Calu3 (cell line): ENCODE measurements at places on chromosomes 3 and 15. TPM values are rescaled to one million over a fixed set of nuclear protein-coding genes. Genes with fewer than 3 reads are reported as not detected.
A peak's percentile ranks its signal among the peaks of the same experiment; 100 is the strongest.

Gene AHSG
- total RNA-seq, result 0.24 and 0.39 TPM in 2 replicates

Gene KBTBD8
- total RNA-seq, result 4.1 and 5.9 TPM in 2 replicates

DNA sequence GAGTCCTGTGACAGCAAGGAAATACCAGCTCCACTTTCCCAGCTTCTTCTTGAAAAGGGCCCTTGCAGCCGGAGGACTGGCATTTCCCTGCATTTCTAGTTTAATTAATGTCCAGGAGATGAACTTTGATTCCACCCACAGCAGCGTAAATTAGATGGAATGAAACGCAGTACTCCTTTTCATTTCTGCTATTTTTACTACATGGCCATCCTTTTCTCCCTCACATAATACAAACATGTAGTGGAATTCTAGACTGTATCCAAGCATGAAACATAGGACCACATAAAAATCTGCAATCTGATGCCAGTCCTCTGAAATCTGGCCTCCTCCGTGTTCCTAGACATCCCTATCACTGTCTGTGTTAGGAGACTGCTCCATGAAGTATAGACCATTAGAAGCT lies 403.2 kb downstream of the NR2F2 start:
- H3K27me3 ChIP-seq, result no peaks in the 10 kb centered on the region
- H3K27ac ChIP-seq, result no peak overlapping the region
- DNase-seq, result no peak
- H3K4me3 ChIP-seq, result no peak overlapping the region
- H3K36me3 ChIP-seq, result no peaks in the 10 kb centered on the region
- H3K4me1 ChIP-seq, result peaks cover 16% of the 10 kb centered on the region

DNA sequence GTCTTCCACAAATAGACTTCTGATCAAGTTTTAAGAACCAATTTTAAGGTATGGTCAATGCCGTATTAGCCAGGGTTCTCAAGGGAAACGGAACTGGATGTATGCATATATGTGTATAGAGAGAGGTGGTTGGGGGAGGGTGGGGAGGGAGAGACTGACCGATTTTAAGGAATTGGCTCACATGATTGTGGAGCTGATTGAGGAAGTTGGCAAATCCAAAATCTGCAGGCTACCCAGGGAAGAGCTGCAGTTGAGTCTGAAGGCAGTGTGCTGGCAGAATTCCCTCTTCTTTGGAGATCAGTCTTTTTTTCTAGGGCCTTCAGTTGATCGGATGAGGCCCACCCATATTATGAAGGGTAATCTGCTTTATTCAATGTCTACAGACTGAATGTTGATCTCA lies 40.8 kb upstream of the SPRED1 start:
- H3K27me3 ChIP-seq, result no peaks in the 10 kb centered on the region
- H3K4me3 ChIP-seq, result no peak overlapping the region
- no peaks in the 10 kb centered on the region for H3K36me3 ChIP-seq
- no peak overlapping the region for H3K27ac ChIP-seq
- DNase-seq, result no peak

GRCh38 chr3:63494646-63495045 lies 157.8 kb upstream of the SNTN start:
- DNase-seq, result no peak
- H3K4me3 ChIP-seq, result no peak overlapping the region
- H3K27ac ChIP-seq, result no peak overlapping the region

DNA sequence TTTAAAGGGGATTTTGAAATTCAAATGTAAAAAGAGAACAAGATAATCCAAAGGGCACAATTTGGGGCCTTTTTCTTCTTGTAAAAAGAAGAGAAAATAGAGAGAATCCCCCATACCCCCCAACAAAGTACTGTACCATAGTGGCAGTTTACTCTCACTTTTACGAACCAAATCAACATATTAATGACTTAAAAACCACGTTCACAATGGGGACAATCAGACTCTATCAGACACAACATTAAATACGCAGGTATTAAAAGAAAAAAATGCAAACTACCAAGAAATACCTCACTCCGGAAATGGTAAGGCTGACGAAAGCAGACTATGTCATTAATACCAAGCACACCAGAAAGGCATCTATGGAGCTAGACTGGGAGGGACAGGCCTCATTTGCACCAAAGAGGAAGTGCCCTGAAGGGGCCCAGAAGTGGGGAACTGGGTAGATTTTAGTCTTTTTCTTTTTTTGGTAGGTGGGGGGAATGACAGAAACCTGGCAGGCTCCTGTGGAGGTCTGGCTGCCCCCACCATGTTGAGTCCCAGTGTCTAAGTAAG lies 134.3 kb downstream of the TIGIT start:
- H3K4me1 ChIP-seq, result no peaks in the 10 kb centered on the region
- H3K27ac ChIP-seq, result no peak overlapping the region
- no peaks in the 10 kb centered on the region for H3K27me3 ChIP-seq
- H3K36me3 ChIP-seq, result no peaks in the 10 kb centered on the region
- no peak overlapping the region for H3K4me3 ChIP-seq

- H3K4me1 ChIP-seq, result no peaks in the 10 kb centered on the region
- no peaks in the 10 kb centered on the region for H3K36me3 ChIP-seq
- no peak overlapping the region for H3K27ac ChIP-seq
- no peak overlapping the region for H3K4me3 ChIP-seq
These were observed 25.6 kb upstream of the NLGN1 start for GRCh38 chr3:173371848-173372487.

DNA sequence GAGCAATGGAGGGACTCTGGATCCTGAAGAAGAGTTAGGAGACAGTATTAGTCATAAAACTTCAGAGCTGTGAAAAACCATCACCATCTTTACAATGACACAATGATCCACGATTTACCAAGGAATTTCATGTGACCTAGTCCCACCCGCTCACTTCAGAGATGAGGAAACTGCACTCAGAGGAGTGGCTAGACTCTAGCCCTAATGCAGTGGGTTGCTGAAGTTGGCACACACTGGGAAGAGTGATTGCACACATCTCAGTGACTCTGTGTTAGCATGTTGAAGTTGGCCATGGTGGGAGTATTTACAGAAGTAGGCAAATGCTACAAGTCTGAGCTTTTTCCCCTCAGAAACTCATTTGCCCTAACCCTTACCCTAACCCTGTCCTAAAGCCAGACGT lies 35.2 kb upstream of the SPATA12 start:
- H3K27me3 ChIP-seq, result no peaks in the 10 kb centered on the region
- H3K27ac ChIP-seq, result no peak overlapping the region
- no peak overlapping the region for H3K4me3 ChIP-seq
- DNase-seq, result no peak
- no peaks in the 10 kb centered on the region for H3K4me1 ChIP-seq

- H3K4me1 ChIP-seq, result no peaks in the 10 kb centered on the region
- H3K36me3 ChIP-seq, result no peaks in the 10 kb centered on the region
- H3K27me3 ChIP-seq, result no peaks in the 10 kb centered on the region
- no peak overlapping the region for H3K4me3 ChIP-seq
- no peak for DNase-seq
These were observed 30.6 kb upstream of the UBE3A start for GRCh38 chr15:25469377-25469776.

DNA sequence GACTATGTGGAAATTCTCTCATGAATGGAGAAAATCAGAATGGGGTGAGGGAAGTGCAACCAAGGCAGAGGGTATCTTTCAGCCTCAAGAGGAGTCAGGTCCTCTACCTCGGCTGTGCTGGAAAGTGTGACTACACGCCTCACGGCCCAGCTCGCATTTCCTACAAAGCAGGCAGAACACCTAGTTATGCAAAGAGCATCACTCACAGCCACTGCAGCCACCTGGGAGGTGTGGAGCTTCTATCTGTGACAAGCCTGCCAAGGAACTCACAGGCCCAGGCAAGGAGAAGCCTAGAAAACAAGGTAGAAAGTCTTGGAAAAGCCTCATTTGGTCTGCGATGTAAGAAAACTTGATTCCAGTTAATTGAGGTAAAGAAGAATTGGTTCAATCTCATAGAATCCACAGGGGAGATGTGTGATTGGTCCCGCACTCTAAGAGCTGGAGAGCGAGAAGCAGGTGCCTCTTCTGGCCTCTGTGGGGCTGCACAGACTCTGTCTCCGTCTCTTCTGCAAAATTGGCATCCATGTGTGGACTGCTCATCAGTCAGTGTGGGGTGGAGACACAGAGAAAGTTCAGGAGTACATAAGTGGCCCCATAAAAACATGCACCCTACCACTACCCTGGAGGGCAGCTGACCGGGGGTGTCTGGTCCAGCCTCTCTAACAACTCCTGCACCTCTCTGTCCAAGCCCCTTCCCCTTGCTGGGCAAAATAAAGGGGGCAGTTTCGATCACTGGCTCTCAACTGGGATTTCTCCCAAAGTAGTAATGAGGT lies 76.8 kb downstream of the TAMM41 start:
- no peaks in the 10 kb centered on the region for H3K27me3 ChIP-seq
- peaks cover 29% of the 10 kb centered on the region for H3K4me1 ChIP-seq
- DNase-seq, result no peak
- peak overlapping the region; percentile 98 for H3K27ac ChIP-seq
- peaks cover 16% of the 10 kb centered on the region for H3K36me3 ChIP-seq

DNA sequence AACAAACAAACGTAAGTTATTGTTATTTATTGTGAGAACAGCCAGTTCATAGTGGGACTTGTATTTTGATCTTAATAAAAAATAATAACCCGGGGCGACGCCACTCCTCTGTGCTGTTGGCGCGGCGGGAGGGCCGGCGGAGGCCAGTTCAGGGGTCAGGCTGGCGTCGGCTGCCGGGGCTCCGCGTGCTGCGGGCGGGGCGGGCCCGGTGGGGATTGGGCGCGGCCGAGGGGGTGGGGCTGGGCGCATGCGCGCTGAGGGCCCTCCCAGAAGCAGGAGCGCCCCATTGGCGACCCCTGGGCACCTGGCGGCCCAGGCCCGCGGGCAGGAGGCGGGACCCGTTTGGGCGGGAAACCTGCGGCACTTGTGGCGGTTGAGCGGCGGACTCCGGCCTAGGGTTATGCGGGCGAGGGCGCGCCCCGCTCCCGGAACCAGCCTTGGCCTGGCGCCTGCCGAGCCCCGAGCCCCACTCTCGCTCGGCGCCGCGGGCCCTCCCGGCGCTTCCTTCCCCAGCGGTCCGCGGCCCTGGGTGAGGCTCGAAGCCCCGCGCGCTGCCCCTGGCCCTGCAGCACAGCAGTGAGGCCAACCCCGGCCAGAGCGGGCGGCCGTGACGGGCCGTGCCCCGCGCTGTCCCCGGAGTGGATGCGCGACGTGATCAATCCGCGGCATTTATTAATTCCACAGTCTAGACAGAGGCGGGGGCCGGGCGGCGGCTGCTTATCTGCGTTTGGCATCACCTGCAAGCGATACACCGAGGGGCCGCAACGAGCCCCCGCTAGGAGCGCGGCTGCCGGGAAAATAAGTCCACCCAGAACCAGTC lies 6.0 kb downstream of the ISL2 start:
- H3K27ac ChIP-seq, result no peak overlapping the region
- H3K4me3 ChIP-seq, result peak overlapping the region; percentile 65
- H3K27me3 ChIP-seq, result peaks cover 15% of the 10 kb centered on the region
- H3K4me1 ChIP-seq, result peaks cover 24% of the 10 kb centered on the region
- no peak for DNase-seq

GRCh38 chr3:42513121-42513520 lies 10.7 kb downstream of the VIPR1 start:
- H3K27me3 ChIP-seq, result no peaks in the 10 kb centered on the region
- H3K4me3 ChIP-seq, result no peak overlapping the region
- H3K27ac ChIP-seq, result no peak overlapping the region

DNA sequence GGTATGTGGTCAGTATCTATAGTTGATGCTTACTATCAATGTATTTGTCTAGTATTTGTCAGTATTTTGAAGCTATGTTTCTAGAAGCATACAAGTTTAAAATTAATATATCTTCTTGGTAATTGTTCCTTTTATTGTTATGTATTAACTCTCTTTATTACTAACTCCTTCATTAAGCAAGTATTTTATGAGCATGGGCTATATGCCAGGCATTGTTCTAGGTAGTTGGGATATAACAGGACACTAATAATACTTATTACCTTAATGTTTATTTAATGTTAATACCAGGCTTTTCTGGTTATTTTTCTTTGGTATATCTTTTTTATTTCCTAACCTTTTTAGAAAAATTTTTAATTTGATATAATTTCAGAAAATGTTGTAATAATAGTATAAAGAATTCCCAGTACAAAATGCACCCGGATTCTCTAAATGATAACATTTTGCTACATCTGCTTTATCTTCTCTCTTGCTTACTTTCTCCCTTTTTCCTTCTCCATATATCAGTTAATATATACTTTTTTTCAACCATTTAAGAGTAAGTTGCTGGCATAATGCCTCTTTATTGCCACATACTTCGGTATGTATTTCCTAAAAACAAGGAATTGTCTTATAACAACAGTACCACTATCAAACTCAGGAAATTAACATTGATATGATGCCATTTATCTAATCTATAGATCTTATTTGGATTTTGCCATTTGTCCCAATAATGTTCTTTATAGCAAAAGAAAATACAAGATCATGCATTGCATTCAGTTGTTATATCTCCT lies 30.9 kb downstream of the LRRC49 start:
- H3K27ac ChIP-seq, result no peak overlapping the region
- H3K4me3 ChIP-seq, result no peak overlapping the region
- no peak for DNase-seq
- no peaks in the 10 kb centered on the region for H3K4me1 ChIP-seq
